ENCODE measurements at places on chromosomes 5 and 9.

GRCh38 chr9:18791074-18791473 lies 241.9 kb downstream of the SAXO1 start:
- DNase-seq = no peak

DNA sequence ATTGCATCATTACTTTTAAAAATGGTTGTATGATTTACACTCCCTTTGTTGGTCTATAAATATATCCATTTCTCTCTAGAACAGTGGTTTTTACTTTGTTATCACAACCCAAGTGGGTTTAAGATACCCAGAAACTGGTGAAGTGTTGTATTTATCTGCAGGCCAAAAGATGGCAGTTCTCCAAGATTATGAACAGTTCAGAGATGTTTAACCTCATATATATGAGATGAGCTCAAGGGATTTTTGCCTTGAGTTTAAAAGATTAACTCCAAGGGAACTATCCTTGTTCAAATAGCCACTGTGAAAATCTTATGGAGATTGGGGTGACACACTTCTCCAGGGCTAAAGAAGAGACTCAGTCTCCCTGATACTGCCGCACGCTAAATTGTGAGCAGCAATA lies 572.6 kb downstream of the TLE4 start:
- no peak for DNase-seq

DNA sequence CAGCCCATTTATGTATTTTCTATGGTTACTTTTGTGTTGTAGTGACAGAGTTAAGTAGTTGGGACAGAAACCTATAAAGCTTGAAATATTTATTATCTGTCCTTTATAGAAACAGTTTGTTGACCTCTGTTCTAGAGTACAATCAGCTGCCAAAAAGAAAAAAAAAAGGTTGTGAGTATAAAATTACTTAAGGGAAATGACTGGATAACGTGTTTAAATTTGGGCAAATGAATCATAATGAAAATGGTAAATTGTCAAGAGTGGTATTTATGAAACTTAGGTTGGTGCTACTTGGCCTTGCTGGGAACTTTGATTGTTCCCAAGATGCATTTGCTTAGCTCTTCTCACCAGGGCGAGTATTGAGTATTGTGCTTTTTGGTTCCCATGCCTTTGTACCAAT lies 70.2 kb upstream of the IL6ST start:
- DNase-seq = no peak

DNA sequence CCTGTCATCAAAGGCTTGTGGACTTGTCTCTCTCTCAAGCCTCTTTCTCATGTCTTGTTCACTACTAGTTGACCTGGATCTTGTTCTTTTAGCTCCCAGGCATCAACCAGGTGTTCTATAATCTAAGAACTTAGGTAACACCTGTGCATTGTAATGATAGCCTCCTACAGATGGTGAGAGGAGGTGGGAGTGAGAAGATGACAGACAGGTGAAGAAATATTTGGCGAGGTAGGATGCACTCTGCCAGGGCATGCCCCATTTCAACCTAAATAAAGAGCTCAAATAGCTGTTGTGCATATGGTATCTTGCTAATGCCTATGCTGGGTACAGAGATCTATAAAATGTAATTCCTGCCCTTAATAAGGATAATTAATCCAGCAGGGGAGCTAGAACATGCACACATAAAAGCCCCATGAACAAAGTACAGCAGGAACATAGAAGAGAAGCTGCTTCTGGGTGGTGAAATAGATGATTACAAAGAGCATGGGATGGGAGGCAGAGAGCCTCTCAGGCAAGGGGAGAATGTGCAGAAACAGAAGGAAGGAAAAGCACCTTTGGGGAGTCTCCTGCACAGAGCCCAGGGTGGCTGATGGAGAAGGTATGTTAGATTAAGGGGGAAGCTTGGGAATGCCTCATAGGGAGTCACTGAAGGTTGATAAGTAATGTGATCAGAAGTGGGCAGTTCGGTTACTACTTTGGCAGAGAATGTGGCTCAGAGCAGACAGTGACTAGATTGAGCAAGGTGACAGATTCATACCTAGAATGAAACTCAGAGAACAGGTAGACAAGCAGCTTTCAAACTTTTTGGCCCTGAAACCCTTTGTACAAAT lies 28.0 kb upstream of the PLIN2 start:
- no peak for DNase-seq

DNA sequence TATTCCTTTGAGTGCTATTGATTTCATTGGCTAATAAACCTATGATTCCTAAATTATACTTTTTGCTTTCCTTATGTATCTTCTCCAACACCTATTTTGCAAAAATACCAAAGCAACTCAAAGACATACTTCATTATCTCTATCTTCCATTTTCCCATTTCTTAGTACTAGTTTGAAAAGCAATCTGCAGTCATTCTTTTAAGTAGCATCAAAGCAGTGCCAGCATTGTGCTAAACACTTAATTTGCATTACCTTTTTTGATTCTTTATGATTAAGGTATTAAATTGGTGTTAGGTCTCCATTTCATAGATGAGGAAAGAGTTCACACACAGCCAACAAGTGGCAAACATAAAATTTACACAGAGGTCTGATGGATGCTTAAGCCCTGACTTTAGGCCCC lies 330.3 kb downstream of the ARL15 start:
- DNase-seq = no peak

DNA sequence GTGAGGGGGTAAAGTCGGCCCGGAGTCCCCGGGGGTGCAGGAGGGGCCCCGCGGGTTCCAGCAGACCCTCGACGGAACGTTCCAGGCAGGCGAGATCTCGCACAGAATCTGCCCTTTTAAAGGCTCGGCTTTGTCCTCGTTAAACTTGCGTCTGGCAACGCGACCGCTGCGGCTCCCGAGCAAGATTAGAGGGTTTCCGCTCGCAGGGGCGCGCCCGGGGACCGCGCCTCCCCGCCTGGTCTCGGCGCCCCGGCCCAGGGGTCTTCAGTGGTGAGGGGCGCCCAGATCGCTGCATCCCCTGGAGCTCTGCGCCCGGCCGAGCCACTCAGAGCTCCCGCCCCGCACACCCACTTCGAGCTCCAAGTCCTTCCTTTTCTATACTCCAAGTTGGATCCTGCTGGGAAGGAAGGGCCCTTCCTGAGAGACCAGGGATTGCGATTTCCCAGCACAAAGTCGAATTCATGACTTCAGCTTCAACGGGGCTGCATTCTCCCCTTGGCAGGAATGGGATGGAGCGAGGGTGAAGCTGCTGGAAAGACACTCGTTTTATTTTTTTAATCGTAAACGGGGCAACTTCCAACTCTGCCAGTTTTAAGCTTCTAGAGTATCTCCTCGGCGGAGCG lies 11.3 kb downstream of the PROP1 start:
- DNase-seq = no peak

DNA sequence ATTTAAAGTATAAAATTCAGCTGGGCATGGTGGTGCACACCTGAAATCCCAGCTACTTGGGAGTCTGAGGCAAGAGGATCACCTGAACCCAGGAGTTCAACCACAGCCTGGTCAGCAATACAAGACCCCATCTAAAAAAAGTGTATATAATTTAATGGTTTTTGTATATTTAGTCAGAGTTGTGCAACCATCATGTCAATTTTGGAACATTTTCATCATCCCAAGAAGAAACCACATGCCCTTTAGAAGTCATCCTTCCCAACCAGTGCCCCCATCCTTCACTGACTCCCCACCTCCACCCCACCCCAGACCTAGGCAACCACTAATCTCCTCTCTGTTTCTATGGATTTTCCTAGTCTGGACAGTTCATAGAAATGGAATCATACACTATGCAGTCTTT lies 18.8 kb upstream of the TEK start:
- no peak for DNase-seq

DNA sequence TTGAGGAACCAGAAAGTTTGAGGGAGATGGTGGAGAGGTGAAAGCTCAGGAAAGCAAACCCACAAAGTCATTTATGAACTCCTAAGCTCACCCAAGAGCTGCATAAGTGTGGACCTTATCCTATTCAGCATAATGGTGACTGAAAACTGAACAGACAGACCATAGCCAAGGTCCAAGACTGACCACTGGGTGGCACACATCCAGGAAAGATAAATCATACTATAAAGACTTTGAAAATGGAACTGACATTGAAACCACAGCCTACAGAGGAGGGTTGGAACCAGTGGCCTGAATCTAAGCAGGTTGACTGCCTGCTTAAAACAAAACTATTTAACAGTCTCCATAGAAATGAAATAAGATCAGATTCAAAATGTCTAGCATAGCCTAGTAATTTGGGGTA lies 121.0 kb upstream of the RGS7BP start:
- DNase-seq = no peak

- DNase-seq = no peak
Observed at GRCh38 chr5:1488882-1489680, 34.7 kb downstream of the LPCAT1 start.

DNA sequence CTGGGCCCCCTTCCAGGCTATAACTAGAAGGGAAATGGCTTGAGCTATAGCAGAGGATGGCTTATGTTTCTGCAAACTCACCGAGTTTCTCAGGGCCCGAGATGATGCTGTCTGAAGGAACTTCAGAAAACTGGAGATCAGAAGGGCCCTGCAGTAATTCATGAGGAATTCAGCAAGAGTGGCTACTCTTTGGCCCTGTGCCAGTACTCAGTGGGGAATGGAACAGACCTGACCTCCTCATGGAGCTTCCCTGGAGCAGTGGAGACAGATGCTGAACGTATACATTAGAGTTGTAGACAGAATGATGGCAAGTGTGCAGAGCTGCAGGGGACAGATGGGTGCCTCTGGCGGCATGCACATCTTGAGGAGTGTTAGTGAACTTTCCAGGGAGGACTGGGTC lies 17.3 kb upstream of the SMIM32 start:
- no peak for DNase-seq

GRCh38 chr9:94210616-94211603 lies 48.2 kb upstream of the ZNF169 start:
- DNase-seq = no peak

GRCh38 chr5:171806976-171807747 lies 21.5 kb downstream of the SMIM23 start:
- DNase-seq = no peak

- no peak for DNase-seq
Observed at GRCh38 chr5:80491296-80491695, 3.4 kb downstream of the FAM151B start.

DNA sequence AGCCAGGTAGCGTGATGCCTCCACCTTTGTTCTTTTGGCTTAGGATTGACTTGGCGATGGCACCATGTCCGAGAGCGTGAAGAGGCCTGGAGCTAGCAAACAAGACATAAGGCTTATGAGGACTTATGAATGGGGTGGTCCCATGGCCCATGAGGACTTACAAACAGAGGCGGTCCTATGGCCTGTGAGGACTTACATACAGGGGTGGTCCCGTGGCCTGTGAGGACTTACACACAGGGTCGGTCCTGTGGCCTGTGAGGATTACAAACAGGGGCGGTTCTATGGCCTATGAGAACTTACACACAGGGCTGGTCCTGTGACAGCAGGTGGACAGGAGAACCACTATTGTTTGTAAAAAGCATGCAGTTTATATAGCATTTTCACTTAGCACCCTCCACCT lies 21.3 kb upstream of the FOXD1 start:
- no peak for DNase-seq

- DNase-seq = no peak
Observed at GRCh38 chr5:5326115-5326758, 96.2 kb upstream of the ICE1 start.

DNA sequence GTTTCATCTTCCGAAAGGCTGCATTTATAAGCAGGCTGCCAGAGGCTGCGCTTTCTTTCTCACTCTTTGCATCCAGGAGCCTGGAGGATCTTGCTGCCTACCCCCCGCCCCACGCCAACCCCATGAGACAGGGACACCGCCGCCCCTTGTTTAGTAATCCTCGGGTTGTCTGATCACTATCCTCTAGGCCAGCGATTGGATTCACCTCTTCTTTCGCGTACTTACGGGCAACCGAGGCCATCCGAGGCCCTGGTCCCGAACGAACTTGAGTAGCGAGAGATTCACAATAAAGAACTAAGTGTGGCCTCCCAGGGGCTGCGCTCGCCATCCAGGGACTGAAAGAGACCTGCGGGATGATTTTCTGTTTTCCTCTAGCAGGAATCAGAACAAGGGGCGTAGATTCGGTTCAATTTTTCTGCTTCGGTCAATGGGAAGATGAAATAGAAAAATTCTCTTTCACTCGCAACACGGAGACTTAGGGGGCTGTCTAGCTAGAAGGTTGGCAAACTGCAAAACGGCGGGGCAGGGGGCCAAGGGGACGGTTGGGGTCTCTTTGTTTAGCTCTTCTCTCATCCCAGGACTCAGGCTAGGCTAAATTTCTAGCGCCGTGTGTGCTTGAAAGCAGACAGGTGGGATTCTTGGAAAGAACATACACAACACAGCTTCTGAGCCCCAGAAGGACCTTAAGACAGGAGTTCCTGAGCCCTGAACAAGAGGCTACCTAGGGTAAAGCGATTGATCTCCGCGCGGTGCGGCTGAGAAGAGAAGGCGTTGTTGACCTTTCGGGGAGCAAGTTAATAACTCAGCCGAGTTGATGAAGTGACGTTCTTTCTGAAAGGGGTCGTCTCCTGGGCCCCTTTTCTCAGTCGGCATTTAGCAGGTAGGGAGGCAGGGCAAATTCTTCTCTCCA lies 5.8 kb upstream of the ISL1 start:
- DNase-seq = no peak

DNA sequence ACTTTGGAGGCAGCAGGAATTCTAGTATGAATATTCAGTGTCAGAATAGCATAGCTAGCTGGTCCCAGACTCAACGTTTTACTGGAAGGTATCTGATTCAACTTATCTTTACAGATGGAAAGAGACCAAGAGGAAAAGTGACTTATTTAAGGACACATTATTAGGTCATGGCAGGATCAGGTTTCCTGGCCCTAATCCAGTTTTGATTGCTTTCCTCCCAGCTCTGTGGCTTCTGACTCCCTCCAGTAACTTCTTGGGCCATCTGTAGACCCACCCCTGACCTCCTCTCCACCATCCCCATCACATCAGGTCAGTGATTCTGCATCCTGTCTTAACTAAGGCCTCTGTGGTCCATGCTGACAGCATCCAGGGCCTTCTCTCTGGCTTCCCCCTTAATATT lies 38.4 kb downstream of the SH3TC2 start:
- no peak for DNase-seq

DNA sequence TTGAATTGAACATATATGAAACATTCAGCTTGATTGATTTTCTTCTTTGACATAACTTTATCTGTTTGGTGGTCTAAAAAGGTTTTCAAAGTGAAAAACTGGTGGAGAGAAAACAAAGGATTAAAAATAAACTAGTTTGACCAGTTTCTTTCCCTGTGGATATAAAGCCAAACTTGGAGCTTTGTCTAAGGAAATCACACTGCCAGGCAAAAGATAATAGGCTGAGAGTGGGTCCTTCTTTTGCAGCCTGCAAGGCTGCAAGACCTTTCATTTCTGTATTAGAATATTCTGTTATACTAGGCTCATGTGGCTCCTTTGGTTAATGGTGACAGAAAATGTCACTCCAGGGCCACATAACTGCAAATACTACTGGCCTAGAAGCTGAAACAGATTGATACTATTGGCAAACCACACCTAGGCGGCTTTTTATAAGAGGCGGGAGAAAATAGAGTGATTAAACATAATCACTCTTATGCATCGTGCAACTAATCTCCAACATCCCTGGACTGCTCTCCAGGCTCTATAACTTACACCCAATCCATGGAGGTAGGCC lies 129.1 kb upstream of the ZNF462 start:
- no peak for DNase-seq

- no peak for DNase-seq
Observed at GRCh38 chr9:130701059-130702022, 7.8 kb downstream of the EXOSC2 start.

GRCh38 chr5:145008876-145009530 lies 826.1 kb downstream of the PRELID2 start:
- DNase-seq = no peak

- no peak for DNase-seq
Observed at GRCh38 chr5:67639976-67640375, 443.4 kb upstream of the CD180 start.

- DNase-seq = no peak
Observed at GRCh38 chr5:141637767-141638419, 1.1 kb downstream of the RELL2 start.

Data from NCI-H187 treated with DMSO at 0.1 percent for 48 hours (cell line).